PC-9 (cell line): ENCODE measurements at places on chromosomes 16 and 17.

DNA sequence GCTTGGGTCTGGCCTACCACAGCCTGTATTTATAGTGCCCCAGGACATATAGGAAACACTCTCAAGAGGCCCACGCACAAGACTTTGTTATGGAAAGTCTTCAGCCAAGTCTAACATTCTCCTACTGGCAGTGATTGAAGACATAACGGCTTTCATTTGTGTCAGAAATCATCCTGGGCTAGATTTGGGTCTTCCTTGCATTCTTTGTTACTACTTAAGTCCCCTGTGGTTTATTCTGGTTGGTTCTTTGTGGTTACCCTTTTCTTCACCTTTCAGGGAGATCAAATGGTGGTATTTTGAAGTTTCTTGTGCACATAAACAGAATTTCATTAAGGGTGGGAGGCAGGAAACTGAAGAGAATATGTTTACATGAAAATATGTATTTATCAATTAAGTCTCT, 37.7 kb downstream of the REXO5 start:
- H3K27ac ChIP-seq, result no peak overlapping the region
- H3K4me1 ChIP-seq, result no peaks in the 10 kb centered on the region
- no peak overlapping the region for H3K4me3 ChIP-seq
- H3K27me3 ChIP-seq, result no peaks in the 10 kb centered on the region

- no peaks in the 10 kb centered on the region for H3K27me3 ChIP-seq
- no peaks in the 10 kb centered on the region for H3K36me3 ChIP-seq
- no peak overlapping the region for H3K27ac ChIP-seq
- no peaks in the 10 kb centered on the region for H3K4me1 ChIP-seq
- DNase-seq, result no peak
These were observed 29.7 kb upstream of the MYLK3 start for GRCh38 chr16:46777804-46778203.

DNA sequence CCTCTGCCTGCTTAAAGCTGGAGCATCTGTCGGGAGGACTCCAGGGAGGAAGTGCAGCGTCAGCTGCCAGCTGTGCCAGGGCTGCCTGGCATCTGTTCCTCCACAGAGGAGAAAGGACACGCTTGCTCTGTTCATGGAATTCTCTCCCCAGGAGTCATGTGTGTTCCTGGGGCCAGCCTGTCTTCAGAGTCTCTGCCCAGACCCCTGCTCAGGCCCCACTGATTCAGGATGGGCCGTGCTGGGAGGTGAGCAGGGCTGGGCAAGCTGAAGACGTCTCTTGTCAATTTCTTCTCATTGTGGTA, 24.2 kb downstream of the CRISPLD2 start:
- H3K36me3 ChIP-seq, result no peaks in the 10 kb centered on the region
- no peak overlapping the region for H3K4me3 ChIP-seq
- H3K27ac ChIP-seq, result no peak overlapping the region
- H3K4me1 ChIP-seq, result peaks cover 41% of the 10 kb centered on the region
- no peaks in the 10 kb centered on the region for H3K27me3 ChIP-seq
- DNase-seq, result no peak

DNA sequence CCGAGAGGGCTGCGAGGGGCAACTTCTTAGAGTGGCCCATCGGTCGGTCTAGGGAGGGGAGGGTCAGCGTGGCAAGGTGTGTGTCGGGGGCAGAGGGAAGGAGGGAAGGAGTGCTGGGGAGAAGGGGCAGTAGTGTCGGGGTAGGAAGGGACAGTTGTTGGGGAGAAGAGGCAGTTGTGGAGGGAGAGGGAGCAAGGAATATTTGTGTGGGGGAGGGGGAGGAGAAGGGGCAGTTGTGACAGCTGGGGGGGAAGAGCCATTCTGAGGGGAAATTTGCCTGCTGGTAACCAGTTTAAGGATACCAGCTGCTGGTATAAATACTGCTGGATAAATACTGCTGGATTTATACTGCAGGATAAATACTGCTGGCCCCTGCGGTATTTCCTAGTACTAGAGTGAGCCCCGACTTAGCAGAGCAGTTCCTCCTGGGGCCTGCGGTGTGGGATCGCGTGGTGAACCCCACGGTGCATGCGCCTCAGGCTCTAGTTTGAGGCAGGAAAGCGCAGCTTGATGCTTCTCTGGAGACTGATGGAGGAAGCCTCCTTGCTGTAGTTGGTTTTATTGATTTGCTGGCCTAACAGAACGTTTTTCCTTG, 309 bp downstream of the DNAH2 start:
- DNase-seq, result no peak
- peaks cover 7% of the 10 kb centered on the region for H3K4me1 ChIP-seq
- H3K27ac ChIP-seq, result no peak overlapping the region
- peak overlapping the region; percentile 67 for H3K4me3 ChIP-seq

GRCh38 chr17:2883544-2884213, 87.4 kb downstream of the RAP1GAP2 start:
- H3K4me1 ChIP-seq, result peaks cover 11% of the 10 kb centered on the region
- no peaks in the 10 kb centered on the region for H3K27me3 ChIP-seq
- no peak overlapping the region for H3K27ac ChIP-seq
- H3K4me3 ChIP-seq, result no peak overlapping the region
- peak; percentile 42 for DNase-seq
- no peaks in the 10 kb centered on the region for H3K36me3 ChIP-seq

DNA sequence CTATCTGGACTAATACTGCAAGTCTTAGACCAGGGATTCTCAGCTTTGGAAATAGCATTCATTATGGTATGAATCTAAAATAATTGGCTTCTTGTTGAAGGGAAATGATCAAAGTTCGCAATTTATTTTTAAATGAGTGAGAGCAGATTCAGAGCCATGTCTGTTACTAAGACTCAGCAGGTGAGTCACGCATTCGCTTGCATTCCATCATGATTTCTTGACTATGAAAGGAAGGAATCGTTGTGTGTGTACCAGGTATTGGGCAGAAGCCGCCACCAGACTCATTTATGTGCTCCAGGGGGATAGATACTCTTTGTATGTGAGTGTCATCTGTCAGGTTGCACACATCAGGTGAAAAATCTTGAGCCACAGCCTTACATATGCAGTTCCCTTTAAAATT, 10.8 kb downstream of the GSG1L2 start:
- H3K36me3 ChIP-seq, result no peaks in the 10 kb centered on the region
- no peaks in the 10 kb centered on the region for H3K27me3 ChIP-seq
- H3K27ac ChIP-seq, result no peak overlapping the region
- DNase-seq, result no peak
- no peak overlapping the region for H3K4me3 ChIP-seq
- no peaks in the 10 kb centered on the region for H3K4me1 ChIP-seq

GRCh38 chr17:82097919-82098168, 192 bp downstream of the FASN start:
- H3K27ac ChIP-seq, result peak overlapping the region; percentile 39; the same call in 1 of the 2 replicates
- no peak for DNase-seq
- H3K36me3 ChIP-seq, result no peaks in the 10 kb centered on the region
- H3K4me1 ChIP-seq, result peaks cover 36% of the 10 kb centered on the region

DNA sequence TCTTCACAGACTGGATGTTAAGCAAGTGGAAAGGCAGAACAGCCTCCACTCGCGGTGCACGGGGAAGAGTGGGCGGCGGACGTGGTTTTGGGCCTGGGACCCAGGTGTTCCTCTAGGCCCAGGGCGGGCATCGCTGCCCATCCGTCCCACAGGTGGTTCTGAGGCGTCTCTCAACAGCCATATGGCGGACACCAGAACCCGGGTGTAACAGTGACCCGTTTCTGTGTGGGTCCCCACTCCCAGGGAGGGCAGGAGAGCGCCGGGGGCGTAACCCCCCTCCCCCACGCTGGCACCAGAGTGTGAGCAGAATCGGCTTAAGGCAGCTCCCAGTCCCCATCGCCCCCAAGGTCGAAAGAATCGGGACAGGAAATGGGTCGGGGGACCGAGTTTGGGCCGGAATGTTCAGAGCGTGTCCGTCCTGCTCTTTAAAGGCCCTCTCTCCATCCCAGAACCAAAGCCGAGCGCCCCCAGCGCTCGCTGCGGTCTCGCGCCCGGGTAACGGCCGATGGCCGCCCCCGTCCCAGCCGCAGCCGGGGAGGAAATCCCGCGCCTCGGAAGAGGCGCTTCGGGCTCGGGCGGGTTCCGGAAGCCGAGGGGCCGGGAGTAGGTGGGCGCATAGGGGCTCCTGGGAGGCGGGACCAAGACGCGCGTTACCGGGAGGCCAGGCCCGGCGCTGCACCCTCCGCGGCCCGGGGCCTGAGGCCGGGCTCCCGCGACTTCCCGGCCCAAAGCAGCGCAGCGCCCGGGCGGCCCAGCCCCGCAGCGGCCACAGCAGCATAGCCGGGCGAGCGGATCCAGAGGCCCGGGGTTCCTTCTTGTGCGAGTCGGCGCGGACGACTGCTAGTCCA, at the start of gene TK2:
TK2 (minus strand) TSS at position 839 of the 848 bp plus-strand sequence; CDS start at position 778, 61 bp downstream.
- no peaks in the 10 kb centered on the region for H3K36me3 ChIP-seq
- peak; percentile 52 for DNase-seq

DNA sequence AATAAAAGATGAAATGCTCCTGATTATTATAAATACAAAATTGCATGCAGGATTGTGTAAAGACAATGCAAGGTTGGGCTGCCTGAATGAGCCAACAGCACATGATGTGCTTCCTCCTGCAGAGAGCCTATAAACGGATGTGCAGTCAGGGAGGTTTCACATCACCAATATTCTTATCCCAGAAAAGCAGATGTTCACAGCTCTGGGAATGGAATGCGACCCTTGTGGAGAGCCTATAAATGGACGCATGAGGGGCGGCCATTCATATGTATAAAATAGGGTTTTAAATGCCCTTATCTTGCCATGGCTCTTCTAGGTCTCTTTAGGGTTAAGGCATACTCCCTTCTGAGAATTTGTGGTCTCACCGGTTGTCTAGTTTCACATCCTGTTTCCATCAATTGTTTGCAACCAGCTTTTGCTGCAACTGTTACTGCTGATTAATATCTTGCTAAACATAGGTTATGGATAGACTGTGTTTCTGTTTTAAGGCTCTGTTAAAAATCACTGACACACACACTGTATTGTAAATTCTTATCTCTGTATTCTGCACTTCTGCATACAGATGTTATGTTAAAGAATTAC, 31.9 kb downstream of the SLFN11 start:
- no peaks in the 10 kb centered on the region for H3K36me3 ChIP-seq
- no peak overlapping the region for H3K4me3 ChIP-seq
- H3K4me1 ChIP-seq, result no peaks in the 10 kb centered on the region
- no peak for DNase-seq
- no peak overlapping the region for H3K27ac ChIP-seq

- H3K4me1 ChIP-seq, result peaks cover 51% of the 10 kb centered on the region
- no peaks in the 10 kb centered on the region for H3K36me3 ChIP-seq
- DNase-seq, result peak; percentile 99
- H3K4me3 ChIP-seq, result peak overlapping the region; percentile 46; the same call in 1 of the 2 replicates
- H3K27ac ChIP-seq, result peak overlapping the region; percentile 97
- no peaks in the 10 kb centered on the region for H3K27me3 ChIP-seq
These were observed 943 bp upstream of the COTL1 start for GRCh38 chr16:84618581-84619460.

DNA sequence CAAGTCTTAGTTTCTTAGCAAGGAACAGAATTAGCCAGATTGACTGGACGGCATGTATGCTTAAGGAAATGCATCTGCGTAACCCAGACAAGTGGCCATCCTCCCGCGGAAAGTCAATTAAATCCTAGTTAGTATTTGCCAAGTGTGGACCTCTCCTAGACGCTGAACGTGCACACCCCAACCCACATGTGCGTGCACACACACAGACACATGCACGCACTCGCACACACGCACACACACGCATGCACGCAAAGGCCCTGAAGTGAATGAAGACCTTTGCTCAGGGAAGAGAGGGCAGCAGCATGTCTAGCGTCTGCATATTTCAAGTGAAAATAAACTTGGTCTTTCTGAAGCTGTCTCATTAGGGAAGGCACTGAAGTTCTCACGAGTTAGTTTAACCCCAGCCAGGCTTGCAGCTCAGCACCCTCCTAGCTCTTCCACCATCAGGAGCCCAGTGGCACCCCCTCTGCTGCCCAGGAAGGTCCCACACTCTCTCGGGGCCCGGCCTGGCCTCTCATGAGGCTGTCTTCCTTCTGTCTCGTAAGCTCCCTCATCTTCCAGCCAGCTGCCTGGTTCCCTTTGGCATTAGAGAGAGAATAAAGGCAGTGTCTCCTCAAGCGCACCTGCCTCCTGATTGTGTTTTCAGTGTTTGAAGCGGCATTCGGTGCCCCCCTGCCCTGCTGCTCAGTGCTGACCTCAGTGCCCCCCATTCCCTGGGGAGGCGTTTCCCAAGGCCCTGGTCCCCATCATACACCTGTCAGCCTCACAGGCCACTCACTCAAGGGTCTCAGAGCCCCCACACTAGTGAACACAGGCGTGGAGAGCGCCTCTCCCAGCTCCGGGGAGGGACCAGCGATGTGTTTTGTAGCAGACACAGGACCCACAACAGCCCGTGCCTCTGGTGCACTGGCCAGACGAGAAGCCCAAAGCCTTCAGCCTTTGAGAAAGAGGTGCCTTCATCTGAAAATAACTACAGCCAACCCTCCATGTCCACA, 52.2 kb upstream of the CHMP6 start:
- no peaks in the 10 kb centered on the region for H3K36me3 ChIP-seq
- no peaks in the 10 kb centered on the region for H3K27me3 ChIP-seq
- no peak overlapping the region for H3K27ac ChIP-seq
- no peak overlapping the region for H3K4me3 ChIP-seq
- DNase-seq, result no peak

- H3K27me3 ChIP-seq, result peaks cover 67% of the 10 kb centered on the region
- no peak overlapping the region for H3K27ac ChIP-seq
- no peak overlapping the region for H3K4me3 ChIP-seq
- H3K4me1 ChIP-seq, result no peaks in the 10 kb centered on the region
These were observed 26.9 kb upstream of the CACNA1H start for GRCh38 chr16:1126044-1126443.

GRCh38 chr16:57740423-57741071, 5.0 kb downstream of the KATNB1 start:
- H3K36me3 ChIP-seq, result no peaks in the 10 kb centered on the region; the same call in 1 of the 2 replicates
- no peak overlapping the region for H3K27ac ChIP-seq
- H3K4me3 ChIP-seq, result no peak overlapping the region

- peaks cover 10% of the 10 kb centered on the region; the same call in 1 of the 2 replicates for H3K27me3 ChIP-seq
- no peak for DNase-seq
- no peaks in the 10 kb centered on the region for H3K4me1 ChIP-seq
- H3K27ac ChIP-seq, result no peak overlapping the region
These were observed 486.7 kb upstream of the SALL1 start for GRCh38 chr16:51637770-51638094.

GRCh38 chr16:61831351-61831917, 204.8 kb downstream of the CDH8 start:
- no peak overlapping the region for H3K27ac ChIP-seq
- no peak for DNase-seq
- H3K36me3 ChIP-seq, result no peaks in the 10 kb centered on the region
- H3K4me3 ChIP-seq, result no peak overlapping the region
- no peaks in the 10 kb centered on the region for H3K4me1 ChIP-seq
- H3K27me3 ChIP-seq, result no peaks in the 10 kb centered on the region

GRCh38 chr17:54524501-54524900, 376.2 kb upstream of the TOM1L1 start:
- H3K36me3 ChIP-seq, result no peaks in the 10 kb centered on the region
- DNase-seq, result no peak
- no peaks in the 10 kb centered on the region for H3K27me3 ChIP-seq
- no peak overlapping the region for H3K4me3 ChIP-seq
- H3K4me1 ChIP-seq, result no peaks in the 10 kb centered on the region
